Stimulated activated CD8-positive, alpha-beta memory T cell treated with anti-CD3 and anti-CD28 coated beads, Interleukin-2, amount 100 ng/mL, for 48 hours (primary cell): ENCODE measurements at places on chromosomes 3 and 15.
A peak's percentile ranks its signal among the peaks of the same experiment; 100 is the strongest.

GRCh38 chr3:42674146-42674545 is 11.2 kb upstream of the KLHL40 start:
- DNase-seq = no peak

- no peak for DNase-seq
Observed at GRCh38 chr3:160757233-160758106, 1.4 kb downstream of the PPM1L start.

DNA sequence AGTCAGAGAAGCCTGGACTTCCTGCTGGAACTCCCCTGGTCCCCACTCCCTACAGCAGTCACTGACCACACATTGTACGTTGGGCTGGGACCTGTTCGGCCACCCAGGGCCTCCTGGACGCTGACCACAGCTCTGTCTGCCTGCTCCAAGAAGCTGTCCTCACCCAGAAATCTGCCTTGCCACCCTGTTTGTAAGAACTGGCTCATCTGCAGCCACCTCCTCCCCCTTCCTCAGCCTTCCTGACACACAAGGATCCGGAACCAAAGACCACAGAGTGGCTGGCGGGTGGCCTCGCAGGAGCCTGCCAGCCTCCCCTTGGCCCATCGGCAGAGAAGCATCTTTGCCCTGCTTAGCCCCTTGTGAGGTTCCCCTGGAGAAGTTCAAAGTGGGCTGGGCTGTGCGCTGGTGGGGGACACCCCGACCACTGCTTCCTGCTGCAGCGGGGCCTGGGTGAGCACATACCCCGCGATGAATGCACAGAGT is 91.9 kb downstream of the PCSK6 start:
- no peak for DNase-seq

DNA sequence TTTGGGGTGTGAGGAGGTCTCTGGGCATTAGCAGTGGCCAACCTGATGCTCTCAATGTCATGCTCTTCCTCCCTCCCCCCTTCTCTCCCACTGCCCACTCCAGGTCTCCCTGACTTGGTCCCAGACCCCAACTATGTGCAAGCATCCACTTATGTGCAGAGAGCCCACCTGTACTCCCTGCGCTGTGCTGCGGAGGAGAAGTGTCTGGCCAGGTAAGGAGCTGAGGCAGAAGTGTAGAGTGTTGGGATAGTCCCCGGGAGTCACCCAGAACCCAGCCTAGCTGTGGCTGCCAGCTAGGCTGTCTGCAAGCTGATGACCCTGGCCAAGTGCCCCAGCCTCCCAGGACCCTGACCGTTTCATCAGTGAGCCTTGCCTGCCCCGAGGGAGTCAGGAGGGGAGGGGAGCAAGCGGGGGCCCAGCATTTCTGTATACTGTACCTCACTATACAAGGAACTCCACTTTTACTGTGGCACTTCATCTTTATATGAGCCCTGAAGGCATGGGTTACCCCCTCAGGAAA is 16.5 kb downstream of the LOXL1 start:
- DNase-seq = no peak

GRCh38 chr3:119924111-119925094 is 142.5 kb downstream of the NR1I2 start:
- DNase-seq = no peak

DNA sequence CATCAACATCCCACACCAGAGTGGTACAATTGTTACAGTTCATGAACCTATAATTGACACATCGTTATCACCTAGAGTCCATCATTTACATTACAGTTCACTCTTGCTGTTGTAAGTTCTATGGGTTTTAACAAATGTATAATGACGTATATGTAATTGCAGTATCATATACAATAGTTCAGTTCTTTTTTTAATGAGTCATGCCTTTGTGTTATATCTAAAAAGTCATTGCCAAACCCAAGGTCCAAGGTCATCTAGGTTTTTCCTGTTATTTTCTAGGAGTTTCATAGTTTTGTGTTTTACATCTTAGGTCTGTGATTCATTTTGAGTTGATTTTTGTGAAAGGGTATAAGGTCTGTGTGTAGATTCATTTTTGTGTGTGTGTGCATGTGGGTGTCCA is 160.9 kb upstream of the GALNT15 start:
- no peak for DNase-seq

DNA sequence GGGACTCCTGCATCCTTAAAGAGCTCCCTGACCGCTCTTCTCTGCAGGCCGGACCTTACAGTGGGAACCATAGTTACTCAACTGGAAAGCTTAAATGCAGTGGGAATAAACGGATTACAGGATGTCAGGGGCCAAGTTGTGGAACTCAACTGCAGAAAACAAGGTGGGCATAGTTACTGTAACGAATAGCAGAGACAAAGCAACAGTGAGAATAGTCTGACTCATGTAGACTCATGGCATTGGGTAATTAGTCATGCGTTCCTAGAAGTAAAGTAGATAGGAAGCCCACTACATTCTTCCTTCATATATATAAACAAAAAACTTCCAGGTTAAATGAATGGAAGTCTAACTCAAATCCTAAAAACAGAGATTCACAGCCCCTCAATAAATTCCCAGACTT is 95.5 kb upstream of the CHRNA7 start:
- DNase-seq = no peak

GRCh38 chr3:13190378-13190765 is 117.1 kb upstream of the IQSEC1 start:
- no peak for DNase-seq

- DNase-seq = peak; percentile 86
Observed at GRCh38 chr3:42502429-42503250, at the start of gene VIPR1. Gene VIPR1, plus strand, starts transcription at chr3:42502643. Its CDS starts 93 bp downstream, at chr3:42502736.

DNA sequence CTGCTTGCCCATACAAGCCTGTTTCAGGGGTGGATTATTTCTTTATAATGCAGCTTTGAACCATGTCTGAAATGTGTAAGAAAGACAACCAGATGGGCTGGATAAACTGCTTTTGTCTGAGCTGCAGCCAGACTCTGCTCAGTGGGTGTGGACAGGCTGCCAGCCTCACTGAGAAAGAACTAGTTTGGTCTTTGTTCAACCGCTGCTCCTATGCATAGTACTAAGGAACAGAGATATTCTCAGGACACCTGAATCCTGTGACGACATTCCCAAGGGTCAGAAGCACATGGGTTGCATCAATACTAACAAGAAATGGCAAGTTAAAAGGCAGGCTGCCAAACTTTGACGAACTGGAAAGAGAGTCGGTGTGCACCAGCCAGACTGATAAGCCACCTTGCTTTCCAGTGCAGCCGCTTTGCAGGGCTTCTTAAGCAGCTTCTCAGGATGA is 57.2 kb downstream of the PLD1 start:
- DNase-seq = no peak

DNA sequence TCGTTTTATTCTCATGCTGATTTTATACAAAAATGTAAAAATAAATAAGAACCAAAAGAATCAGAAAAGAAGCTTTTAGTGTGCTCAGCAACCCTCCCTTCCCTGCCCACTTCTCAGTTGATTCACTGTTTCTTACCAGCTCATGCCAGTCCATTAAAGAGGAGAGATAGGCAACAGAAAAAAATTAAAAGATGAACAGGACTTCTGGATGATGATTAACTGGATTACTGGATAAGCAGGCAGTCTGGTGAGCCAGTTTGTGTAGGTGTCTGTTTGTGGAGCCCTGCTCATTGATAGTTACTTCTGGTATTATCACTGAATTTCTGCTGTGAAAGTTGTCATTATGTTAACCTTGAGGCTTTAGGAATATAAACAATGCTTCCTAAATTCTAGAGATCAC is 15.1 kb upstream of the GPR171 start:
- no peak for DNase-seq

DNA sequence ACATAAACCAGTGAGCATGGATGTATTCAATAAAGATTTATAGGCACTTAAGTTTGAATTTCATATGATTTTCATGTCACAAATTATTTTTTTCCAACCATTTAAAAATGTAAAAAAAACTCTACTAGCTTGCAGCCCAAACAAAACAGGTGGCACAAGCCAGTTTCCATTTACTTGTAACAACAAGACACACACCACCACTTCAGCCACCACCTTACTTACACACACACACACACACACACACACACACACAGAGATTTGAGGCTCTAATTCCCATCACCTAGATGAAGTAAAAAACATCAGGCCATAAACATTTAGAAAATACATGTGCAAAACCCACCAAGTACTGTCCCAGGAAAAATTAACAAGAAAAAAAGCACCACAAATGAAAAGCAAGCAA is 25.3 kb downstream of the MYO9A start:
- DNase-seq = no peak

DNA sequence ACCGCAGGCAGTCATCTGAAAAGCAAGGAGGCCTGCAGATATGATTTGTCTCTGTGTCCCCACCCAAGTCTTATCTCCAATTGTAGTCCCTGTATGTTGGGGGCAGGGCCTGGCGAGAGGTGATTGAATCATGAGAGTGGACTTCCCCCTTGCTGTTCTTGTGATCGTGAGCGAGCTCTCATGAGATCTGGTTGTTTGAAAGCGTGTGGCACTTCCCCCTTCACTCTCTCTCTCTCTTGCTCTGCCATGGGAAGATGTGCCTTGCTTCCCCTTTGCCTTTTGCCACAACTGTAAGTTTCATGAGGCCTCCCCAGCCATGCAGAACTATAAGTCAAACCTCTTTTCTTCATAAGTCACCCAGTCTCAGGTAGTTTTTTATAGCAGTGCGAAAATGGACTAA is 83.3 kb downstream of the TMCO5A start:
- DNase-seq = no peak

- no peak for DNase-seq
Observed at GRCh38 chr3:193732391-193732790, 139.4 kb downstream of the OPA1 start.

DNA sequence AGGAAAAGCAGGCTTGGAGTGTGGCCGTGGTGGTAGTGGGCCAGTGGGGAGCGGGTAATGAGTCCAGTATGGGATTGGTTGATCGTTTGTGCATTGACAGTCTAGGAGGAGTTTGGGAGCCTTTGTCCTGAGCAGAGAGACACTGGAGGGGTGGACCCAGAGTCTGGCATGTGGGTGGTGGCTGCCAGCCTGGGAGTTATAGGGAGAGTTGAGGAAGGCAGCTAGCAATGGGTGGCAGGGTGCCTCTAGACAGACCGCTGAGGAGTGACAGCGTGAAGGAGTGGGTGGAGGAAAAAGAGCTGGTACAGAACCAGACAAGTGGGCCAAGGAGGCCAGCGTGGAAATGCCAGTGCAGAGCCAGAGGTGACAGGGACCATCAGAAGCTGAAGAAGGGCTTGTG is 1.9 kb upstream of the CCK start:
- no peak for DNase-seq

DNA sequence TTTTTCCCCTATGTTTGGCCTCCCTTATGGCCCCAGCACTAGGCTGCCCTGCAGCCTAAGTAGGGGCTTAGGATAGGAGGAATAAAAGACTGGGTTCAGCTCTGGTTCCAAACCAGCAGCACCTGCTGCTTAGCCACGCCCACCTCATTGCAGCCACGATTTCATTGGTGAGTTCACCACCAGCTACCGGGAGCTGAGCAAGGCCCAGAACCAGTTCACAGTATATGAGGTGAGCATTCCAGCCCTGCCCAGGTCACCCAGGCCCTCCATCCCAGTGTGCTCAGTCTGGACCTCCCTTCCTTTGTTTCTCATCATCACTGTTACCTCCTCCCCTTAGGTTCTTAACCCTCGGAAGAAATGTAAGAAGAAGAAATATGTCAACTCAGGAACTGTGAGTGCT is 11.5 kb downstream of the CPNE9 start:
- DNase-seq = no peak

DNA sequence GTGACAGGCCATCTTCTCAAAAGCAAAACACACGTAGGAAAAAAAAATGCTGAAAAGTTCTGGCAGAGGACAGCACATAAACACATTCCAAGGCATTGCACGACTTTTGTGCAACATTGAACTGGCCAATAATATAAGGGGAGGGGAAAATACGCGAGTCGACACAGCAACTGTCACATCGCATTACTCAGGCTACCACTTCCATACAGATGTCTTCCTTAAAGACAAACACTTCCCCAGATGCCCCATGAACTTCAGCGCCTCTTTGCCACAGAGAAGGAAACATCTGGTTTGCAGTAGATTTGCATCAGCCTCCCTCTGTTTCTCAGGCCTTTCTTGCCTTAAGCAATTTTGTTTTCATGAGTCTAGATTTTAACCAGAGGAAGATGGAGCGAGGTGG is 144.4 kb upstream of the IGF1R start:
- no peak for DNase-seq

- no peak for DNase-seq
Observed at GRCh38 chr3:123481722-123482457, 33.0 kb upstream of the ADCY5 start.

GRCh38 chr3:111864821-111865656 is 6.0 kb downstream of the PHLDB2 start:
- no peak for DNase-seq

DNA sequence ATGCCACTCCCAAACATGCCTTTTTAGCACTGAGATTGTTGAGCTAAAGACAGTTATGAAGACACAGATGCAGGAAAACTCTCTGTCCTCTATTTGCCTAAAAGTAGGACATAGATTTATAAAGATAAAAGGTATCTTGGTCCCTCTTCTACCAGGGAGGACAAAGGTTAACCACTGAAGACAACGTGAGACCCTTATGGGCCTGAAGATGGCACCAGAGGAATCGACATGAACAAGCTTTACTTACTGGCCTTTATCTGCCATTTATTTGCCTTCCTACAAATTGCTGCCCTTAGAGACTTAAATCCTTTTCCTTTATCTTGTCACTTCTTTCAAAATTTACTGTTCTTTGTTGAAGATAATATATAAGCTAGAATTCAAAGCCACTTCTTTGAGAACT is 109.7 kb upstream of the FAM3D start:
- no peak for DNase-seq

DNA sequence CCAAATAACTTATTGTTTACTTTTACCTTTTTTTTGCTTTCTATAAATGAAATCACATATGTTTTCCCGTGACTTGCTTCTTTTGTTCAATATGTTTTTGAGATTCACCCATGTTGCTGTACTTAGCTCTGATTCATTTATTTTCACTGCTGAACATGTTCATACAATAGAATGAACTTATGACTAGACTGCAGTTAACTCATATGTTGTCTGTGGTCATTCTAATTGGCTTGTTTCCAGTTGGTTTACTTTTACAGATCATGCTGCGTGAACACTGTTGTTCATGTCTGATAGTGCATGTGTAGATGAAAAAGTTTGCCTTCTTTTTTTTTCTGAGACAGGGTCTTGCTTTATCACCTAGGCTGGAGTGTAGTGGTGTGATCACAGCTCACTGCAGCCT is 31.6 kb upstream of the SV2B start:
- no peak for DNase-seq

DNA sequence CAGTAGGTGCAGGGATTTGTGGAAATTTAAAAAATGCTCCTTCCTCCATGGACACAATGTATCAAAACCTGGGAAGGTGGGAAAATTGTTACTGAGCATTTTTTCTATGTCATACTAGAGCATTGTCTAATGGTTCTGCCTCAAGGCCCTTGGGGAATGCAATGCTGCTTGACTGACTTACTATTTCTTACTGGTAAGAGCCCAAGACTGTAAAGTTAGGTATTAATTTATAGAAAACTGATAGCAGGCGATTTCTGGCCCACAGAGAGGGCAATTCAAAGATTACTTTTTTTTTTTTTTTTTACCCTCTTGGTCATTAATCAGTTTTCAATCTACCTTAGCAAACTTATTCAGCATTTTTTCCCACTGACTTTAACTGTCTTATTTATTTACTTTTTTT is 38.5 kb upstream of the MRPL3 start:
- DNase-seq = no peak

GRCh38 chr3:39505866-39506742 is 38.6 kb downstream of the MOBP start:
- no peak for DNase-seq

- no peak for DNase-seq
Observed at GRCh38 chr3:171933441-171933840, 90.3 kb downstream of the TMEM212 start.

- no peak for DNase-seq
Observed at GRCh38 chr15:69807721-69808120, 290.0 kb downstream of the TLE3 start.

GRCh38 chr3:15521573-15521965 is at the start of gene COLQ:
Gene COLQ, minus strand, starts transcription at chr3:15521706. Its CDS starts 81 bp downstream, at chr3:15521625.
- no peak for DNase-seq
